ENCODE measurements at places on chromosomes 12 and 14.

DNA sequence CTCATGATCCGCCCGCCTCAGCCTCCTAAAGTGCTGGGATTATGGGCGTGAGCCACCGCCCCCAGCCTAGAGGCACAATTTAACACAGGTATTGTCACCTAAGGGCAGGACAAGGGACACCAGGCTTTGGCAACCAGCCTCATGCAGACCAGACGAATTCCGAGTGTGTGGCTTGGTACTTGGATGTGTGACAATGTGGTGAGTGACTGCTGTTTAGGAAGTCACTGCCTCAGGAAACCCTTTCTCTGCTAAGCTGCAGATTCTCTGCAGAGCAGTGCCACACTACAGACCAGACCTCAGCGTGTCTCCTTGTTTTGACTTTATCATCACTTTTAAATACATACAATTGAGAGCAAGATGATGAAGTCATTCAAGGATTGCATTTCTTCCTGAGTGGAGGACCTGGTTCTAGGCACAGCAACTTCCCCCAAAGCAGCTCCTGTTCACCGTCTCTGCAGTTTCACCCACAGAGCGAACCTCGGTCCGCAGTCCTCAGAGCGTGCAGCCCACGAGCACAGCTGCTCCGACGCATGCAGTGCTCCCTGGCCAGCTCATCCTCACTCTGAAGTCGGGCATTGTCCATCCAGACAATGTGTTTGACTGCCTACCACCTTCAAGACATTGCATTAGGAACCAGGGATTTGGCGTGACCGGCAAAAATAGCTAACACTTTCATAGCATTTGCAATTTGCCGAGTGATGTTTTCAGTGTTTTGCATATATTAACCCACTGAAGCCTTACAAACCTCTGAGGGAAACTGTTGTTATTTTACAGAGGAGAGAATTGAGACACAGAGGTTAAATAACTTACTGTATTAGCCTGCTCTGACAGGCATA is 235.2 kb downstream of the CHST11 start:
- DNase-seq = no peak

GRCh38 chr14:104788873-104789663 is 6.5 kb downstream of the AKT1 start:
- DNase-seq = no peak

DNA sequence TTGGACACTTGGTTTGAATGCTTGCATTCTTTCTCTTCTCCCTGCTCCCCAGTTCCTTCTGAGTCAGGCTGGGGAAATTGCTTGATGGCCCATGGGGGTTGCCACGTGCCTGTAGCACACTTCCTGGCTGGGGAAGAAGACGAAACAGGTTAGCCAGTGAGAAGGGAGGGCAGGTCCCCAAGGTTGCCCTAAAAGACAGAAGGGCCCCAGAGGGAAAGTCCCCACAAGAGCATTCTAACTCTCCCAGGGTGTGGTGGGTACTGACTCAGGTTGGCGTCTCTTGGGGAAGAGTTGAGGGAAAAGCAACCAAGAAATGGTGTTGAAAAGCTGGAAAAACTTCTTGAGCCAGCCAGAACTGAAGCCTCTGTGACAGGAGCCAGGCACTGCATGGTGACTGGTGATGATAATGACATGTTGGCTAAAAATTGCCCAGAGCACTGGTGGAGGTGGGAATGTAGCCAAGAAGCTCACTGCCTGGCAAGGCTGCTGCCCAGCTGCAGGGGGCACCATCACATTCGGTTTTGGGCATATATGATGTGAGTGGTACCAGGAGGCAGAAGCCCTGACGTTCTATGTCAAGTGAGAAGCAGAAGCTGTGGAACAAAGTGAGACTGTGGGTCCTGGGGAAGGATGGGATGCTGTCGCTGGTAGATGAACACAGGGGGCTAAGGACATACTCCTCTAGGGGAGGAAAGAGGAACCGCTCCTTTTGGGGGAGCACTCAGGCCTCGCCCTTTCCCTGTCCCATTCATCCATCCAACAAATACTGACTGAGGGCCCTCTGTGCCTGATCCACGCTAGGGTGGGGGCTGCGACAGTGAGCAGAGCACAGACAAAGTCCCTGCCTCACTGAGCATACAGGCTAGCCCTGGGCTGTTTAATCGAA is 8.1 kb upstream of the RABGGTA start:
- no peak for DNase-seq

GRCh38 chr14:64213086-64213485 is 81.1 kb downstream of the ESR2 start:
- DNase-seq = no peak

DNA sequence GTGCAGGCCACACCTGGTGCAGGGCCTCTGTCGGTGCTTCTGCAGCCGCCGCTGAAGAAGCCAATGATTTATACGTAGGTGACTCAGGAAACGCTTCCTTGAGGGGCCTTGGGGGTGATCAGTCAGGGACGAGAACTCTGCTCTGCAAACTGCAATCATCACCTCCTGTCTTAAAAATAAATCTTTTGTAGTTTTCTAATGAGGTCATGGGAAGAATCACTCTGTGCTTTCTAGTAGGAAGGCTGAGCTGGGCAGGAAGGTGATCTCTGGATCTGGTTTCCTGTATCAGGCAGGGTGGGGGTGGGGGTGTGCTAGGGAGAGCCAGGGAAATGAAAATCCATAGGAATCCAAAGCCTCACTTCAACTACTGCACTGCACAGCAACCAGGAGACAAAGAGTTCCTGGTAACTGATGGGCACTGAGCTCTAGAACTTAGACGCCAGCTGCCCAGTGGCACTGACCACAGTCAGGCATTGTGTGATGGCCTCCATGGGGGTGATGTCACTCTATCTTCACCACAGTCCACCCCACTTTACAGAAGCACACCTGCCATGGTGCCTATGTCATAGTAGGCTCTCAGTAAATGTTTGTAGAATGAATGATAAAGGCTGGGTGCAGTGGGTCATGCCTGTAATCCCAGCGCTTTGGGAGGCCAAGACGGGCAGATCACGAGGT is 292.4 kb upstream of the PWP1 start:
- no peak for DNase-seq

GRCh38 chr14:69873877-69874780 is 5.1 kb upstream of the SMOC1 start:
- no peak for DNase-seq

GRCh38 chr12:88931598-88931997 is 351.3 kb upstream of the KITLG start:
- no peak for DNase-seq

DNA sequence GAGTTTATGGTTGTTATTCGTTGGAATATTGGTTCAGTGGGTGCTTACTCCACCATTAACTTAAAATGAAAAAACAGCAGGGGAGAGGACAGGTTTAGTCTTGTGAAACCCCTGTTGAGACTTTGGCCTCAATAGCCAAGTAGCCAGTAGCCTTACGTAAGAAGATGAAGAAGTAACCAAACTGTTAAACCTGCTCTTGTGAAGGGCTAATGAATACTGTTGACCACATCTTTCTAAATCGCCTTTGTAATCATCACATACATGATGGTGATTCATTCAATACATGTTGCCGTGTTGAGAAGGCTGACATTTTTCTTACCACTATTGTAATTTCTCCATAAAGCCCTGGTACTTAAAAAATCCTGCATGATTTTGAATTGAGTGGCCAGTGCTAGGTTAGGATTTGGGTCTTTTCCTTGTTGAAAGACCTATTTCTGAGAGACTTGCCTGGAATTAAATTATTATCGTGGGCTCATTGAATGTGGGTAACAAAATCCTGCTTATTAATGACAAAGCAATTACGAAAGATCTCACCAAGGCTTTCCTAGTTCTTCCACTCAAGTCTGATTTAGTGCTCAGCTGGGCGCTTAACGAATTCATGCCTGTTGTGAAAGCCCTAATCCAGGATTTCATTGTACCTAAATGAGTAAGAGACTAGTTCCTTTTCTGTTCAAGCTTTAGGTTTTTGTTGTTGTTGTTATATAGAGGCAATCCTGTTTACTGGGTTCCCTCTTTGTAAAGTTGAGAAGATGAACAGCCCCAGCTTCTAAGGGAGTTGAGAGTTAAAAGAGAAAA is 333.1 kb downstream of the FUT8 start:
- DNase-seq = no peak

DNA sequence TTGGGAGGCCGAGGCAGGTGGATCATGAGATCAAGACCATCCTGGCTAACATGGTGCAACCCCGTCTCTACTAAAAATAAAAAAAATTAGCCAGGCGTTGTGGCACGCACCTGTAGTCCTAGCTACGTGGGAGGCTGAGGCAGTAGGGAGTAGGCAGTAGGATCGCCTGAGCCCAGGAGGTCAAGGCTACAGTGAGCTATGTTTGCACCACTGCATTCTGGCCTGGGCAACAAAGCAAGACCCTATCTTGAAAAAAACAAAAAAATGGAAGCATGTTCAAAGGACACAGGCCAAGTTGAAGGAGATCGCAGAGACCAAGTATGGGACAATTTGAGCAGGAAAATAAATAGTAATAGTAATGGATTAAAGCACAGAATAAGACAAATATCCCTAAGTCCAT is 14.2 kb downstream of the NCAPD2 start:
- DNase-seq = no peak

GRCh38 chr14:104320611-104321086 is 182.3 kb downstream of the KIF26A start:
- DNase-seq = no peak

- DNase-seq = no peak
Observed at GRCh38 chr12:30533558-30534265, 162.0 kb downstream of the IPO8 start.

DNA sequence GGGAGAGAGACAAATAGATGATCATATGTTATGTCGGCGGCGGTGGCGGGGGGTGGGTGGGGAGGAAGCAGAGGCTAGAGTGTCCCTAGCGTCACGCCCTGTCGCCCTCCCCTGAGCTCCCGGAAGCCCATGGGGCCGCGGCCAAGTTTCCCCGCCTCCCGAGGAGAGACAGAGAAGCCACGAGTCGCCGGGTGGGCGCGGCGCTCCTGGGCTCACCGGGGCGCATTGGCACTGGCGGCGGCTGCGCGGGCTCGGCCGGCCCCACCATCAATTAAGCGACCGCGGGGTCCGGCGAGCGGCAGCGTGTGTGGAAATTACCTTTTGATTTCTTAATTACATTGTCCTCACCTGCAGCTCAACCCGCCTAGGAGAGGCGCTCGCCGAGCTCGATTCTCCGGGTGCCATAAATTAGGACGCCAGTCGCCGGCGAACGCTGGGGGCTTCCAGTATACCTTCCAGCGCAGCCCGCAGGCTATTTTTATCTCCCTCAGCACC is 119.9 kb upstream of the LHX5 start:
- DNase-seq = no peak

DNA sequence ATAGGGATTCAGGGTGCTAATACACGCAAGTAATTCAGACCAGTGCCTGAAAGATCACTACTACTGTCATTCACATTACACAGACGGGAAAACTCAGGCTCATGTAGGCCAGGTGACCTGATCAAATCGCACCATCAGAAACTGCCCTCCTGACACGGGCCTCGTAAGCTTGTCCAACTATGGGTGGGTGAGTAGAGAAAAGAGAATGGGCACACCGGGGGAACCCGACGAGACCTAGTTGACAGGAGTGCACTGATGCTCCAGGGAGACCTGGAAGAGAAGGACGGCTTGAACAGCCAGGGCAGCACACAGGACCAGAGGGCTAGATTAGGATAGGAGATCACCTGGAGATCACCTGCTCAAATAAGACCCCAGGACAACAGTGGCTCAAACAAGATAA is 166.9 kb upstream of the DIO3 start:
- DNase-seq = no peak

- no peak for DNase-seq
Observed at GRCh38 chr12:15244341-15244740, 23.1 kb upstream of the RERG start.

DNA sequence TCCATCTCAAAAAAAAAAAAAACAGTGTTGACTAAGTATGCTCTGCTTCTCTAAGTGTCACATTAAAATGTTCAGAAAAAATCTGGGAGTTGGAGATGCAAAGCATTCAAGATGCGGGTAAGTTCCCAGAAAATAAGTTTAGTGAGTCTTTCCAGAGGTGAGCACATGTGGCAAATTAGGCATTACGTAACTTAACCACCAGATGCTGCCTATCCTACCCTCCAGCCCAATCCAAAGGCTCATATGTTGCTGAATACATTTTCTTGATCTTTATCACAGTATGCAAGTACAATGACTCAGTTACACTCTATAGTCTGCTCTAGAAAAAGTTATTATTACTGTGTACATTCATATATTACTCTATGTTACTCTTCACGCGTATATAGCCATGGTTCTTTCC is 3.6 kb downstream of the SLC2A14 start:
- no peak for DNase-seq

GRCh38 chr14:71625175-71625574 is 307.1 kb upstream of the RGS6 start:
- no peak for DNase-seq

DNA sequence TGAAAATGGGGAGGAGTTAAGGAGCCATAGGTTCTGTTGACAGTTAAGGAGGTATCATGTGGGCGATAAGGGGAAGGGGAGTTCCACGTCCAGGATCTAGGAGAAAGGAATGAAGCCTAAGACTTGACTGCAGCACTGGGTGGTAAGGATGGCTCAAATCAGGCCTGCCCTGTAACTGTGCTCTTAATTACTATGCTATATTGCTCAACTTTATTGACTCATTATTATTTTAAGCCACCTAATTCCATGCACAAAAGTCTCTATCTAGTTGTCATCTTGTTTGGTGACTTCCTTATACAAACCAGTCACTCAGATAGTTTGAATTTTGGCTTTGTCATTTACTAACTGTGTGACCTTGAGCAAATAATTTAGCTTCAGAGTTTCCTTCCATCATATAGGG is 242.1 kb upstream of the ARHGAP5 start:
- no peak for DNase-seq

DNA sequence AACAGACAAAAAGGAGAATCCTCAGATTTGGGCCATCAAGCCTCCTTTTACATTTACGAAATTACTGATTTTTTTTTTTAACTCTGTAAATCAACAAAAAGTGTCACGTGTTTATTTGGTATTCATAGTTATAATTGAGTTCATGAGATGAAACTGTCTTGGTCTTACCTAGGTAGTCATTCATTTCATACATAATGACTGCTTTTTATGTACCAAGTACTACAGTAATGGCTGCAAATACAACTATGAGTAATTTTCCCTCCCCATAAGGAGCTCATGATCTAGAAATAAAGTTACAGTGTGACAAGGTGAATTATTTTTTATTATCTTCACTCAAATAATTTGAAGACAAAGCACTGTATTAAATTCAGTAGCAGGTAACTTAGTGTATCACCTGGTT is 6.4 kb upstream of the TBK1 start:
- DNase-seq = no peak

DNA sequence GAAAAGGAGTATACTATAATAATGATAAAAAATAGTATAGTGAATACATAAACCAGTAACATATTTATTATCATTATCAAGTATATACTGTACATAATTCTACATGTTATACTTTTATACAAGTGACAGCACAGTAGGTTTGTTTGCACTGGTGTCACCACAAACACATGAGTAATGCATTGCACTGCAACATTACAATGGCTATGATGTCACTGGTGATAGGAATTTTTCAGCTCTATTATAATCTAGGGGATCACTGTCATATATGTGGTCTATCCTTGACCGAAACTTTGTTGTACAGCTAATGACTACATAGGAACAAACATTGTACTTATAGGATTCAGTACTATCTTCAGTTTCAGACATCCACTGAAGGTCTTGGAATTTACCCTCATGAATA is 165.8 kb upstream of the SYT1 start:
- DNase-seq = no peak

GRCh38 chr12:132806857-132807256 is 21.8 kb downstream of the GOLGA3 start:
- no peak for DNase-seq

All from stimulated activated CD8-positive, alpha-beta memory T cell treated with anti-CD3 and anti-CD28 coated beads, Interleukin-7, amount 100 ng/mL, for 1 hour (primary cell).